Activated CD4-positive, alpha-beta T cell treated with anti-CD3 and anti-CD28 coated beads for 4 hours (primary cell): ENCODE measurements at places on chromosomes 5 and 9.

- no peak for DNase-seq
Measured at GRCh38 chr5:67657055-67657454, 460.5 kb upstream of the CD180 start.

DNA sequence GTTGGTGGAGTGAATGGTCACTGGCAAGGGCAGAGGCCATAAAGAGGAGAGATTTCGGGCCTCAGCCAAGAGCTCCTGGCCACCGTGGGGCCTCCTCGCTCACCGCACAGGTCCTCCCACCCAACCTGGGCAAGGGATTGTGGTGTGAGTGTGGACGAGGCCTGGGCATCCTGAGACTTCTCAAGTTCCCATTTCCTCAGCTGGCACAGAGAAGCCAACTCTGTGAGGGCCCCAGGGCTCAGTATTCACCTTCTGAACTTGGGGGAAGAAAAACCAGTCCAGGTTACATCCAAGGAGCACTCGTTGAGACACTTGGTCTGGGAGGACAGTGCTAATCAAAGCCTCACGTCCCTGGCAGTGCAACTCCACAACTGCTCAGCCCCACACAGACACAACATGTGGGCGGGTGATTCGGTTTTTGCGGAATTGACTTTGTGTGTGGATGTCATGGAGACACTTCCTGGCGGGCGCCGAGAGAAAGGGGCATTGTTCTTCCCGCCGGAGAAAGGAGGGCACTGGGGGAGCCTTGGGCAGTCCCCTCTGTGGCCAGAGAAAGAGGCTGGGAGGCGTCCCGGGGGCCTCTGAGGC lies 28.5 kb upstream of the NKD2 start:
- DNase-seq: no peak

GRCh38 chr5:72152545-72152944 lies 45.3 kb downstream of the MAP1B start:
- no peak for DNase-seq

GRCh38 chr9:134130503-134131375 lies 5.1 kb upstream of the WDR5 start:
- no peak for DNase-seq

GRCh38 chr9:69371001-69371400 lies 46.0 kb downstream of the ENTREP1 start:
- DNase-seq: no peak

GRCh38 chr9:114693248-114693855 lies 11.4 kb upstream of the TEX48 start:
- DNase-seq: no peak

GRCh38 chr5:95178046-95178651 lies 106.7 kb downstream of the MCTP1 start:
- no peak for DNase-seq

DNA sequence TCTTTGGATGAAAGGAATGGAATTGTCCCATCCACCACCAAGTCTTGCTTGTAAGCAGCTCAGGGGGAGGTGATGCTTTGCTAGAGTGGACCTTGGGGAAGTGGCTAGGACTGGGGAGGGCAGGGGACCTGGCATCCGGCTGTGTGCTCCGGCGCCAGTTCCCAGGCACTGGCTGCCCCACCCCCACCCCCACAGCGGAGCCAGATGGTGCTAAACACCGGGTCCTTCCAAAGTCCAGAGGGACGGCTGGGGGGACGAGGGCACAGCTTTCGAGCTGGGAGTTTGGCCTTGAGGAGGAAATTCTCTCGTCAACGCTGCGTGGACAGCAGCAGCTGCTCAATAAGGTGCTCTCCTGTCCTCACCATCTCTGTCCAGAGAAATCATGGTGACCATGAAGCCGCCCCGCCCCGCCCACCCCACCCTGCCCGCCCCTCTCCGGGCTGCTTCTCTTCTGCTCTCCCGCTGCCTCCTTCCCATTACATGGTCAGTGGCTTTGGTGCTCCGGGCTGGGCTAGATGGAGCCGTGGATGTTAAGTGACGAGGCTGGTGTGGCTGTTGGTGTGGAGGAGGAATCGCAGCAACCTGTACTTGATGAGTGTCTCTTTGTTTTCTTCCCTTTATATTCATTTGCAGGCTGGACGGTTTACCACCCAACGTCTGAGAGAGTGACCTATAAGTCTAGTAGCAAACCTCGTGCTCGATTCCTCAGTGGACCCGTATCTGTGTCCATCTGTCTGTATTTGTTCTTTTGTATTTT lies 115.7 kb downstream of the WNK2 start:
- no peak for DNase-seq
